GF-D8 (cell line): ENCODE measurements at places on chromosomes 6 and 20.

GRCh38 chr6:14660806-14661579 lies 543.4 kb downstream of the CD83 start:
- peak; percentile 36 for DNase-seq

DNA sequence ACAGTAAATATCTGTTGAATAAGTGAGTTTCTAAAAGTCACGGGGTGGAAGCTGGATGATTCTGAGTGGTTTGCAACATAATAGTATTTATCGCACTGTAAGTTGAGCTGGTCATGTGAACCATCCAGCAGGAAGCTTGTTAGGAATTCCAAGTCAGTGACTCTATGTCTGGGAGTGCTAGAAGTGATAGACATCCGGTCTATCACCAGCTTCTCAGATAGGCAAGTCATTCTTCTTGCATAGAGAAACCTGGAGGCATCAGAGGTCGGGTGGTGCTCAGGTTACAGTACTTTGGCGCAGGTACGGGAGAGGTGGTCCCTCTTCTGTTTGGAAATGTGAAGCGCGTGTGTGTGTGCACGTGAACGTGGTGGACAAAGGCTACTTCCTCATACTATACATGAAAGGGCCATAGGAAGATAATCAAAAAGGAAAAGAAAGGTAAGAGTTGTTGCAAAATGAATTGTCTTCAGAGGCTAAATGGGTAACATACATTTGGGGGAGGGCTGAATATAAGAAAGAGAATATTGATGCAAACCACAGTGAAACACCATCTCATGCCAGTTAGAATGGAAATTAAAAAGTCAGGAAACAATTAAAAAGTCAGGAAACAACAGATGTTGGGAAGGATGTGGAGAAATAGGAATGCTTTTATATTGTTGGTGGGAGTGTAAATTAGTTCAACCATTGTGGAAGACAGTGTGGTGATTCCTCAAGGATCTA lies 299.3 kb upstream of the ZFP64 start:
- DNase-seq: no peak

DNA sequence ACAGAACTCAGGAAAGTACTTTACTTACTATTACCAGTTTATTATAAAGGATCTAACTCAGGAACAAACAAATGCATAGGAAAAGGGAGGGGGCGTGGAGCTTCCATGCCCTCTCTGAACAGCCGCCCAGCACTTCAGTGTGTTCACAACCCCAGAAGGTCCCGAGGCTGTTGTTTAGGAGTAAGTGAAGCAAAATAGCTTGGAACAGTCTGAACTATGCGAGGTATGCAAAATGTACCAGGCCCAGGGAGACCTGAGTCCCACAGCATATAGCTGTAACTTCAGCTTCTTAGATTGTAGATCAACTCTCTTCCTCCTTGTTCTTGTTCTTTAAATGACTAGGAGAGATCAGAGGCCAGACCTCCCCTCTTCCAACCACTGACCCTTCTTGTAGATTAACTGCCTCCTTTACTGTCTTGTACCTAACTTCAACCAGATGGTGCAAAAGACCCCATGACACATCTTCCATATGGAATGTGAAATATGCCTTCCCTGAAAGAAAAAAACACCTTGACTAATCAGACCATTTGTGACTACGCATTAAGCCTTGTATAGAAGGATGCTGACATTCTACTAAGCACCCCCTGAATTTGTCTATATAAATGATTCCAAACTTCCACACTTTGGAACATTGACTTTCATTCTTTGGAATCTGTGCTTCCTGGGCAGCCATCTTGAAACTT lies 98.8 kb upstream of the SNX9 start:
- no peak for DNase-seq

GRCh38 chr6:155472886-155473285 lies 17.2 kb upstream of the NOX3 start:
- DNase-seq: no peak

- no peak for DNase-seq
Measured at GRCh38 chr20:24736131-24736843, 212.8 kb upstream of the CST7 start.

GRCh38 chr6:117075218-117075617 lies 190.1 kb upstream of the VGLL2 start:
- DNase-seq: no peak

- no peak for DNase-seq
Measured at GRCh38 chr20:18005170-18005989, 36.6 kb downstream of the MGME1 start.

DNA sequence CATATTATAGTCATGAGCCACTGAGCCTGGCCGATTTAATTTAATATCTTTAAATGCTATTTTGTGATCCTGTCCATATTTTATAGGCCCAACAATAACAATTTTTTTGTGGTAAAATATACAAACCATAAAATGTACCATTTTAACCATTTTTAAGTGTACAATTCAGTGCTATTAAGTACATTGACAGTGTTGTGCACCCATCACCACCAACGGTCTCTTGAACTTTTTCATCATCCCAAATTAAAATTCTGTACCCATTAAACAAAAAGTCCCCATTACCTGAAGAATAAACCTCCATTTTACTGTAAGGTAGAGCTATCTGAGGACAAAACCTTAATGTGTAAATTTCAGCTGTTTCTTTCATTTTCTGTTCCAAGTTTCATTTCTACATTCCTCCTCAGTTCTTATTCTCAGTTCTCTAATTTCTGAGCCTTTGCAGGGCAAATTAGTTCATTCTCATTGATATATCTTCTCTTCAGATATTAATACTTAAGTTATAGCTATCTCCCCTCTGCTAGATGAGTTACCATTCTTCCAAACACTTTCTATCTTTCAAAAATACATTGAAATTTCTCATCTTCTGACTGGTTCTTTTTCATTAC lies 10.3 kb downstream of the MTO1 start:
- no peak for DNase-seq

- DNase-seq: no peak
Measured at GRCh38 chr6:90434094-90434493, 137.5 kb upstream of the BACH2 start.

GRCh38 chr6:170260686-170261085 lies 30.2 kb downstream of the DLL1 start:
- DNase-seq: no peak

- no peak for DNase-seq
Measured at GRCh38 chr20:32004963-32005362, 5.3 kb upstream of the CCM2L start.

DNA sequence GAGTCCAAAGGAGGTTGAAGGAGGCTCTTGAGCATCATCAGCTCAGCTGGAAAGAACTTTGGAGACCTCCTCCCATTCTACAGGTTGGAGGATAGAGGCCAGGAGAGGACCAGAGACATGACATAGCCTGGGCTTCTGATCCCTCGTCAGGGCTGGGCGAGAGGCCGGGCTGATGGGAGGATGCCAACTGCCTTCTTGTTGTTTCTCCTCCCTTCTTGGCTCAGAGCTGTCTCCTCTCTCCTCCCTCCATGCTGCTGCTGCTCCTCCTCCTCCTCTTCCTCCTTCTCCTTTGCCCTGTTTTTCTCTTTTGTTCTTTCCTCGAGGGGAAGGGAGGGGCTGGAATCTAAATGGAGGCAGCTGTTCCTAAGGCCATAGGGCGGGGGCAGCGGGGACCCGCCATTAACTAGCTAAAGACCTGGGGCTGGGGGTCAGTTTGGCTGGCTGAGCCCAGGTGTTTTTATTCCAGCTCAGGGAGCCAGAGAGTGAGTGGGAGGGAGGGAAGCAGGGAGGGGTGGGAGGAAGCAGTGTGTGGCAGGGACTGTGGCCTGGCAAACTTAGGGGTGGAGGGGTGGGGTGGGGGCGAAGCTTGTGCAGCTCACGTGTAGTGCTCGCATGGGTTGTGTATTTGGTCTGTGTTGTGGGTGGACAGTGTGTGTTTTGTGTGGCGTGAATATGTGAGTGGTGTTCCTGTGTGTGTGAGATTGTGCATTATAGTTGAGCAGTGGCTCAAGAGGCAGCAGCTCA lies 84.8 kb downstream of the CD40 start:
- no peak for DNase-seq

- no peak for DNase-seq
Measured at GRCh38 chr6:150470960-150471665, 102.3 kb downstream of the IYD start.

DNA sequence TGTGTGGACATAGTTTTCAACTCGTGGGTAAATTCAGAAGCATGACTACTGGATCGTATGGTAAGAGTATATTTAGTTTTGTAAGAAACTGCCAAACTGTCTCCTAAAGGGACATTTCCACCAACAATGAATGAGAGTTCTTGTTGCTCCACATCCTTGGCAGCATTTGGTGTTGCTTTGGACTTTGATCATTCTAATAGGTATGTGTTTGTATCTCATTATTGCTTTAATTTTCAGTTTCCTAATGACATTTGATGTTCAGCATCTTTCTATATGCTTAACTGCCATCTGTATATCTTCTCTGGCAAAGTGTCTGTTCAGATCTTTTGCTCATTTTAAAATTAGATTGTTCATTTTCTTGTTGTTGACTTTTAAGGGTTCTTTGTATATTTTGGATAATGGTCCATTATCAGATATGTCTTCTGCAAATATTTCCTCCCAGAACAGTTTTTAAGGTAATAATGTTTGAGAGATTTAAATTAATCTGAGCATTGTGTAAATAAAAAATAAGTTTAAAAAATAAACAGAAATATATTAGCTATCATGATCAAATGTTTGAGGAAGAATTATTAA lies 138.7 kb downstream of the CCDC170 start:
- DNase-seq: no peak

DNA sequence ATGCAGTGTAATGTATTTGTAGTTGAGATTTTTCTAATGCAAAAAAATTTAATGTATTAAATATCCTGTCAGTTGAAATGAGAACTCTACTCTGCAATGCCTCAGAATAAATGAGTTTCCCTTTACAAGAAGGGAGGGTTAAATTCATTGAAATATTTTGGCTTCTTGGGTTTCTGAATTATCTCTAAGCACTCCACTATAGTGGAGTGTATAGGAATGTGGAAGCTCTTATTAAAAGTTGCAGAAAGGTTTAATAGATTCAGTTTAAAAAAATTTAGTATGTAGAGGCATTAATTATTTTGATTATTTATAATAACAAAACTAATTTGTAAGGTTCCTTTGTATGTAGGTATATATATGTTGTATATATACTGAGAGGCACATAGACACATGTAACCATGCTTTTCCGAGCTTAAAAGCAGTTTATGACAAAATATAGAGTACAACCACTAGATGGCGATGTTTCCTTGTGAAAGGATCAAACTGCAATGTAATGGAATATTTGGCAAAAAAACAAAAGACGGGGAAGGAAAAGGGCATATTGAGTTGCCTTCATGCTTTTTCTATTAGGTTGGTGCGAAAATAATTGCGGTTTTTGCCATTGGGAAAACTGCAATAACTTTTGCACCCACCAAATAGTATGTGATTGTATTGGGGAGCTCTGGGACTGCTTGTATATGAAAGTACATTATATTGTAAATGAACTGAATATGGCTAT lies 144.2 kb downstream of the MYO6 start:
- peak; percentile 16 for DNase-seq
